Hippocampal formation (tissue), 2 donors: ENCODE measurements at places on chromosomes 12 and 14.

DNA sequence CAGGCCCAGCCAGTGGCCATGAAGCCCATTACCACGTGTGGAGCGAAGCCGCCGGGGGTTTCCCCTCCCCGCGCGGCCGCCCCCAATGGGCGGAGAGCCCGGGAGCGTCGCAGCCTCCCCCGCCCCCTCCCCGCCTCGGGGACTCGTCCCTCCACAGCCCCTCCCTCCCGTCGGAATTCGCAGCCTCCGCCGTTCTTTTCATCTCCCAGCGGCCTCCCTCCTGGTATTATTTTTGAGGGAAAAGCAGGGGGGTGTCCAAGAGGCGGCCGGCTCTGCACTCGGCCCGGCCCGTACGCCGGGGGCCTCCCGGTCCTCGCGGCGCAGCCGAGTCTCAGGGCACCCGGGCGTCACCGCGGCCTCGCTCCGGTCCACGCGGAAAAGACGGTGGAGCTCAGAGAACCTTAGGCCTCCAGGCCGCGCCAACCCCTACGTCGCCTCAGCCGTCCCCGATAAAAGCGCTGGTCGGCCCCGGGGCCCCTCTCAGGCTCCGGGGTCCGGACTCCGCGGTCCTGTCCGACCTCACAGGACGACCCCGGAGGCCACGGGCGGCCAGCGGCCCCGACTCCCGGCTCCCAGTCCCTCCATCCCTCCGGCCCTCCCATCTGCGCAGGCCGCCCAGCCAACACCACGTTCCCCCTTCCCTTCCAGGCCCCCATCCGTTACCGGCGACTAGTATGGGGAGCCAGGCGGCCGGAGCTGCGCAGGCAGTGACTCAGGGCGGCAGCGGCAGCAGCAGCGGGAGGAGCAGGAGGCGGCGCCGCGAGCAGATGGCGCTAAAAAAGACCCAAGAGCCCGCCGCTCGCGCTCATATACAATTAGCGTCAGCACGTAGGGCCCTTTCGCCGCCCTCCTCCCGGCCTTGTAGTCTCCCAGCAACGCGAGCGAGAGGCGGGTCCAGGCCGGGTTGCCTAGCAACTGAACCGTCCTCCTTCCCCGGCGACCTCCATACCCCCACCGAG is at the start of gene NAP1L1:
TSS of gene NAP1L1 (minus strand) at position 782 of the 959 bp plus-strand sequence. CDS start 10,466 bp downstream, outside the sequence.
- DNase-seq: peak; percentile 98

DNA sequence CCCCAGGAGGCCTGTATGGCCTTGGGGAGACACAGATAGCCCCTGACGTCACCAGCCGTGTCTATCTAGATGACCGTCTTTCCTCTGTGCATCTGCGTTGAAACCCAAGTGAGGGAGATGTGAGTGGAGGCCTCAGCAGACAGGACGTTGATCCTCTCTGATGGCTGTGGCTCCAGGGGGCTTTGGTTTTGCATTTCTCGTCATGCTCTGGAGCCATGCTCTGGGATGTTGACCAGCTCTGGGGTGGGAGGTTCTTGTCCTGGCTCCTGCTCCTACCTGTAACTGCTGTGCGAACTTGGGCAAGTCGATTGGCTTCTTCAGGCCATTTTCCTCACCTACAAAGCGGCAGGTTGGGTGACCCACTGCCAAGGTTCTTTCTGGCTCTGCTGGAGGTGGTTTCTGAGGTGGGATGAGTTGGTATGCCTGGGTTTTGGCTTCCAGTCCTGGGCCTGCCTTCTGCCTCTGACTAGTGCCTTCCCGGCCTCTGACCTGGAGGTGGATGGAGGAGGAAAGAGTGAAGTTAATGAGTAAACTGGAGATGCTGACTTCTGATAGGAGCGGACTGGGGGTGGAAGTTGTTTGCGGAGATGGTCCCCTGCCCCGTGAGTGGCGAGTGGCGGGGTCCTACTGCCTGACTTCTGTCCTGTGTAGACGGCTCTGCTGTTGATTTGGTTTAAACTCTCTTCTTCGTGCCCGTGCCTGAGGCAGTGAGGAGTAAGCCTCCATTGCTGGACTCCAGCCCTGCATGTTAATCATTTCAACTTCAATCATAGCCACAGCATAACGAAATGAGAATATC is 8.4 kb downstream of the TSPAN9 start:
- no peak for DNase-seq

DNA sequence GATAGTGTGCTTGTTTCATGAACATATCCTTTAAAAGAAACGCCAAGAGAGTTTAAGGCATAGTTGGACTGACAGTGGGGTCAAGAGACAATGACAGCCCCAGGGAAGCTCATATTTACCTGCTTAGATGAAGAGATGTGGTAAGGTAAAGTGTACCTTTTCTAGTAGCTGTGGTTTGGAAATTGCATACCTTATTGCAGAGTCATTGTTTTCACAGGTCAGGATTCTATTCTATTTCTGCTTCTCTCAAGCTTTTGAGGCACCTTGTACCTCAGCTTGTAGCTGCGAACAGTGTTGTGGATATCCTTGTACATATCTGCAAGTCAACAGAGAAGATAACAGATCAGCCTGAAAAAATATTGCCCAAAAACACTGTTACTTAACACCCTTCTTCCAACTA is 47.7 kb downstream of the ATP6V1D start:
- no peak for DNase-seq

DNA sequence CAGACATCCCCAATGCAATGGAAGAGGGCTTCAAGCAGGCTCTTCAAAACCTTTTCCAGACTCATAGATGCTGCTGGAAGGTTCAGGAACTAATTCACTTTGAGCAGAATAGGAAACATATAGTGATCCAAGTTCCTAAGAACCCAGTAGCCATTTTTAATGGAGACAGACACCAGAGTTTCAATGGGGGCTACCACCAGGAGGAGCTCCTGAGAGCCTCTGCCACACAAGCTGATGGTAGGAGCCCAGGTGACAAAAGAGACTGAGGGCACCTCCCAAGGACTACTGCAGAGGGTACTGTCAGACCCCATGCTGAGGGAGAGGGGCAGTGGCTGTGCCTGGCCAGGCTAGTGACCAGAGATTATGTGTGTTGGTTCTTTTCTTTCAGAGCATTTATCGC is 45.9 kb downstream of the IFNG start:
- DNase-seq: no peak

DNA sequence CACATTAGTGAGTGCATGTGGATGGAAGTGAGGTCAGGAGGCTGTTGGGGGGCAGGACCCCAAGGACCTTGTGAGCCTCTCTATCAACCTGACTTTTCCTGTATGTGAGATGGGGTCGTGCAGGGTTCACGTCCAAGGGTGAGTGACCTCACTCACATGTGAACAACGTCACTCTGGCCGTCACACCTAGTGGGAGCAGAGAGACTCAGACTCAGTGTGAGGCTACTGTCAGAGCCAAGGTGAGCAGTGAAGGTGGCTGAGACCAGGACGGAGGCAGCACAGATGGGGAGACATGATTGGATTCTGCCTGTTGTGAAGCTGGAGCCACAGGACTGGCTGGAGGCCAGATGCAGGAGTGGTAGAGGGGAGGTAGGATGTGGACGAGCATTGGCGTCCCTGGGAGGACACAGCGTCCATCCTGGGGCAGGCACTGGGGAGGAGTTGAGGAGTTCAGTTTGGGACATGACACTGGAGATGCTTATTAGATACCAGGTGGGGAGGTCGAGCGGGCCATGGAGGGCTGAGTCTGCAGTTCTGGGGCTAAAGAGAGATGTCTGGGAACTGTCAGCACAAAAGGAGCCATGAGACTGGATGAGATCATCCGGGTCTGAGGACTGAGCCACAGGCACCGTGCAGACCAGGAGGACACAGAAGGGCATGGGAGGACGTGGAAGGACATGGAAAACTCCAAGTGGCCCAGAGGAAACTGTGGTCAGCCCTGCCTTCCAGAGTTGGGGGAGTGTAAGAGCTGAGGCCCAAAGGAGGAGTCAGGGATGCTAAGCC is 92.8 kb downstream of the LGMN start:
- no peak for DNase-seq

GRCh38 chr12:119869720-119870119 is 7.4 kb downstream of the CIT start:
- DNase-seq: no peak

GRCh38 chr14:101353422-101353821 is 207.9 kb upstream of the DIO3 start:
- no peak for DNase-seq

- no peak for DNase-seq
Measured at GRCh38 chr12:51960488-51960887, 9.0 kb downstream of the ACVR1B start.

- no peak for DNase-seq
Measured at GRCh38 chr12:25264862-25265261, 14.1 kb upstream of the KRAS start.

DNA sequence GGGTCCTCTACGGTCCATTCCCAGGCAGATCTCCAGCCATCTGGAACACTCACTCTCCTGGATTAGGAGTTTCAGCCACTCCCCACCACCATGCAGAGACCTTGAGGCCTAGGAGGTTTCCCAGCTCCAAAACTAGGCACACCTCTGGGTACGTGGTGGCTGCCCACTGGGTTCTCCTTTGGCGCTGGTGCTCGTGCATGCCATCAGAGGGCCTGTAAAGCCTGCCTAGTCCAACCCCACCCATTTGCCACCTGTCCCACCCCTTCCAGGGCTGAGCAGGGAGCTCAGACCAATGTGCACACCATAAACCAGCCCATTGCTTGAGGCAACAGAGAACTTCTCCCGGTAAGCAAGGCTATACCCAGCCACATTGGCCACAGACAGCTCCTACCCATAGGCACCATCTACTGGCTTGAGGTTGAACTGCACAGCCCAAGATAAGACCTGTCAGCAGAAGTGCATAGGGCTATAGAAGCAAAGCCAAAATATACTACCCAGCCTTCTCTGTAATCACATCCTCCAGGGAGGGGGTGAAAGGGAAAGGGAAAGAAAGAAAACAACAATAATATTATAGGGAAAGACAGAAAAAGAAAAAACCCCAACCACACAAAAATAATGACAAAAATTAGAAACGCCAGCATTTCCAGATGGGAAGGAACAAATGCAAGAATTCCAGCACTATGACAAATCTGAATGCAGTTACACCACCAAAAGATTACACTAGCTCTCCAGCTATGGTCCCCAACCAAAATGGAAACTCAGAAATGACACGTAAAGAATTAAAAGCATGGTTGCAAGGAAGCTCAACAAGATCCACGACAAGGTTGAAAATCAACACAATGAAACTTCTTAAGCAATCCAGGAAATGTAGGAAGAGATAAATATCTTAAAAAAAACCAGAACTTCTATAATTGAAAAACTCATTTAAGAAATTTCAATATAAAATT is 111.9 kb upstream of the CCDC175 start:
- DNase-seq: no peak

DNA sequence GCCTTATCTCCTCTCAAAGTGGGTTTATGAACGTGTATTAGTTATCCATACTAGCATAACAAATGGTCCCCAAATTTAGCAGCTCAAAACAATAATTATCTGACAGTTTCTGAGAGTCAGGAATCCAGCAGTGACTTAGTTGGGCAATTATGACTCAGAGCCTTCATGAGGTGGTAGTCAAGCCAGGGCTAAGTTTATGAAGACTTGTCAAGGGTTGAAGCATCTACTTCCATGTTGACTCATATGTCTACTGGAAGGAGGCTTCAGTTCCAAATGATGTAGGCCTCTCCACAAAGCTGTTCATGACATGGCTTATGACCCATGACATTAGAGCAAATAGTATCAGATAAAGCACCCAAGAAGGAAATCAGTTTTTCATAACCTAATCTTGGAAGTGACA is 73.2 kb downstream of the IPO8 start:
- DNase-seq: no peak

DNA sequence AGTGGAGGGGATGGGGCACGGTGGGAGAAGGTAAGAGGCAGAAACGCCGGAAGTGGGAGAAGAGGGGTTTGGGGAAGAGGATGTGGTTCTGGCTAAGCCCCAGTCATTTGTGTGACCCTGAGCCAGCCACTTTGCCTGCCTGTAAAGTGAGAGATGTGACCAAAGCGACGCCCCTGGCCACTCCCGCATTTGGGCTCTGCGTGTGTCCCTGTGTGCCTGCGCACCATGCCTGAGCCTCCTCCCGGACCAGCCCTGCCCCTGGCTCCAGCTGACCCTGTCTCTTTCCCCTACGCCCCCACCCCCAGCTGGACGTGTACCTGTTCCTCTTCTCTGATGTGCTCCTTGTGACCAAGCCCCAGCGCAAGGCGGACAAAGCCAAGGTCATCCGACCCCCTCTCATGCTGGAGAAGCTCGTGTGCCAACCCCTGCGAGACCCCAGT is 8.0 kb downstream of the PLEKHG6 start:
- no peak for DNase-seq

GRCh38 chr12:53096089-53096741 is 1.3 kb upstream of the IGFBP6 start:
- no peak for DNase-seq
